Spinal cord (tissue), 10 donors: ENCODE measurements at places on chromosomes 12 and 14.

DNA sequence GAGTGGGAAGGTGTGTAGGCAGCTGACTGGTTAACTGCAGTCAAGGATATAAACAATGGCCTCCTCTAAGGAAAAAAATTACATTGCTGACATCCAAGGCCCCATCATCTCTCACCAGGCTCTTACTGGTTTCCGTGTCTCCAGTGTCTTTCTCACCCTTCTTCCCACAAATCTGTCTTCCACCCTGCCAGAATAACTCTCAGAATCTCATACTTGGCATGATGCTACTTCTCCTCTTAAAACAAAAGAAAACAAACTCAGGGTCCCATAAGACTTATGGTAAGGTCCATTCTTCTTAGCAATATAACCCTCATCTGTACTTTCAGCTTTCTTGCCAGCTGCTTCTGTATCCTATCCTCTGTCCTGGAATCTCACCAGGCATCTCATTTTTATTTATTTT is 68.9 kb downstream of the SUSD6 start:
- DNase-seq = no peak

DNA sequence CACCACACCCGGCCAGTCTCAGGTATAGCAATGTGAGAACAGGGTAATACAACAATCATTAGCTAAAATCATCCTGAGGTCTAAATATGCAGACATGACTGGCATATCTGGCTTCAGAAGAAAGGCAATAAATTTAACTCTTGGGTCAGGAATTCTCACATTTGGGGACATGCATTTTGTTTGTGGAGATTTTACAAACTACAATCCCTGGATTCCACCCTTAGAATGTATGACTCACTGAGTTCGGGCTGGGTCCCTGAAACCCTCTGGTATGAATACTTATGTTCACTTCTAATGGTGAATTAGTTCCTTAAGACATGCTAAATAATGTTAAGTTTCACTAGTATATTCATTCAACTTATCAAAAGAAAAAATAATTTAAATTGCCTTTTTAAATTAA is 98.9 kb upstream of the HMGA2 start:
- no peak for DNase-seq

DNA sequence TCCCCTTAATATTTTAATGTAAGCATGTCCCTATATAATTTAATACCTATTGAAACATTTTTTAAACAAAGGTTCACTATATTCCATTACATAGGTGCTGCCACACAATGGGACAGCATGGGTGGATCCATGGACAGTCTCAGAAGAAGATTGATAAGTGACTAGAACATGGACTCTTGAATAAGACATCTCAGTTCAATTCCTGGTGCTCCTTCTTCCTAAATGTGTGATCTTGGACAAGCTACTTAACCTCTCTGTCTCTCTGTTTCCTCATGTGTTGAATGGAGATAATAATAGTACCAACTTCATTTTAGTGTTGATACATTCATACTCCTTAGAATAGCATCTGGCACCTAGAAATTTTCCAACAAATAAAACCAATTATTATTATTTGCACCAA is 1.1 kb upstream of the ART4 start:
- DNase-seq = no peak

GRCh38 chr14:35304812-35305462 is 12.8 kb downstream of the PSMA6 start:
- no peak for DNase-seq
